Stimulated activated CD4-positive, alpha-beta T cell treated with anti-CD3 and anti-CD28 coated beads, Interleukin-1b, Interleukin-23, amount 100 ng/mL, for 1 hour (primary cell): ENCODE measurements at places on chromosomes 4 and X.

DNA sequence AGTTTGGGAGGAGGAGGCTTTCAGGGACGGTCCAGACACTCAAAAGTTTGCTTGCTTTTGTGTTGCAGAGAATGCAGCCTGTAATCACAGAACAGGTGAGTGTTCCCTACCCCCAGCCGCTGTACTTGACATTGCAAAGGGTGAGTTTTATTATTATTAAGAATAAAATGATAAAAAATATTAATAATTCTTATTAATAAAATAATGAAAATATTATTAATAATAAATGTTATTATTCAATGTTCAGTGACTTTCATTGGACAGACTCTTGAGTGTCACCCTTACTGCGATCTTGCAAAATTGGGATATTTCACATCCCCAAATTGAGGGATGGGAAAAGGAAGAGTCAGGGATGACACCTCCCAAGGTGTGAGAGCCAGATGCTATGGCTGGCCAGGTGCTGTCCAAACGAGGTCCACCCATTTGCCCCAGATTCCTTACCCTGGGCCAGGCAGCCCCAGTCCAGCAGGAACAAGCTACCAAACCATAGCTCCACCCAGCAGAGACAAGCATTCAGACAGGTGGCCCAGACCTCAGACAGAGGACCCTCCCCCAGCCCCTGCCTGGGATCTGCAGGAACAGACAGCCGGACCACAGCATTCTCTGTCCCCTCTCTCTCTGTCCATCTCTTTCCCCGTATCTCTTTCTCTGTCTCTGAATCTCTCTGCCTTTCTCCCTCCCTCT, 22.4 kb downstream of the IL3RA start:
- DNase-seq, result no peak

DNA sequence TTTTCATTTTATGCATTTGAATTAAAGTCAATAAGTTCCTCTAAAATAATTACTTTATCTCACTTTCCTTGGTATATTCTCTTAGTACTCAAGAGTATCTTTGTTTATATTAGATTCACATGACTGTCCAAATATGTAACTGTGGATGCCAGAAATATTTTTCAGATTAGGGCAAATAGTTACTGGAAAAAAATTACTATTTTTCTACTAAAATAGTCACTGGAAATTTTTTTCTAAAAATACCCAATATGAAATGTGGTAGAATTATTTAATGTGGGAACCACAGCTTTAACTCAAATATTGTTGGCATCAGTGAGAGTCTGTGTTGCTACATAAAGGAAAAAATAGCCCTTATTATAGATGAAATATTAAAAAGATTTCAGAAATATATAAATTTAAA, 70.4 kb upstream of the NMU start:
- DNase-seq, result no peak

DNA sequence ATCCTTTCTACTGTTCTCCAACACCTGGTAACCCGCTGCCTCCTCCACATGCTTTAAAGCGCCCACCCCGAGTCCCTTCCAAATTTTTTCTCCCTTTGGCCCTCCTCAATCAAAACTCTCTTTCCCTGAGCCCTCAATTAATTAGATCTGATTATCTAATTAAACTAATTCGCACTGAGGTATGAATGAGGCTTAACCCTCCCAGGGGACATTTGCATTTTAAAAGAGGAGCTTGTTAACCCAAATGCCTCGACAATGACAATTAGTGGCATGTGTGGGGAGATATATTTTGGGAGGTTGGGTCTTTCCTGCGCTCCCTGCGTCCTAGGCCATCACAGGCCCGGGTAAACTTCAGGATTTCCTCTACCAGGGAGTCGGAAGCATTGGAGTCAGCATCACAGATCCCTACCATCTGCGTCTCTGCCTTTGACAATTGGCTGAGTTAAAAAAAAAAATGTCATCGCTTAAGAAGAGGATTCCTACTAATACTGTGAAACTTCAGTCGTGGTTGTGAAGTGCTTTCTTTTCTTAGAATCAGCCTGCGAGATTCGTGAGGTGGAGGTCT, 50.6 kb downstream of the TENM3 start:
- DNase-seq, result no peak

DNA sequence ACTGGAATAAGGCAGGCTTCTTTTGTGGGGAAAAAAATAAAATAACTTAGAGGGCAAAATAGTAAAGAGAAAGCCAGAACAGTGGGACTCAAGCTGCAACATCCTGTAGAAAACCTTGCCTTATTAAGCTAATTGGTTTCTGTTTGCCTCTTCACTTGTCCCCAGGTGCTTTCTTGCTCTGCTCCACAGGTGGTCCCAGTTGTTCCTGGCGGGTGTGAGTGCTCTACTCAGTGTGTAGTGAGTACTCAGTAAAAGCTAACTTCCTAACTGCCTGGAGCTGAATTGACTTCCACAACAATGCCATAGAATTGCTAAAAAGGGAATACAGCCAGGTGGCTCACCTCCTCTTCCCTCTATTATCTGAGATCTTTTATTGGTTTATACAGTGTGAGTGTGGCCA, 930.2 kb downstream of the C4orf33 start:
- DNase-seq, result no peak

DNA sequence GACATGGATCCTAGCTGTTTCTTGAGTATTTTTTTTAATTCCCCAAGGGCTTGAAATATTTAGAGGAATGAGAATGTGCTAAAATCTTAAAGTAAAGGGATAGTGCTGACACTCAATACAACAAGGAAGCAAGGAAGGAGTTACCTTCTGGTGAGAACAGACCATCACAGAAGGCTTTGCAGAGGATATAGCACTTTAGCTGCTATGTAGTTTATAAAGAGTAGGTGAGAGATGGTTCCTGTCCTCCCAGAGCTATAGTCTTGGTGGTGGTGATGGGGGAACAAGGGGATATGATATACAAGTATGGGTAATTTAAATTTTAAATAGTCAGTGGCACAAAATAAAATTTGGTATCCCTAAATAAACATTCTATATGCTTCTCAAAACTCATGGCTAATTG, 47.6 kb downstream of the MTHFD2L start:
- DNase-seq, result no peak

DNA sequence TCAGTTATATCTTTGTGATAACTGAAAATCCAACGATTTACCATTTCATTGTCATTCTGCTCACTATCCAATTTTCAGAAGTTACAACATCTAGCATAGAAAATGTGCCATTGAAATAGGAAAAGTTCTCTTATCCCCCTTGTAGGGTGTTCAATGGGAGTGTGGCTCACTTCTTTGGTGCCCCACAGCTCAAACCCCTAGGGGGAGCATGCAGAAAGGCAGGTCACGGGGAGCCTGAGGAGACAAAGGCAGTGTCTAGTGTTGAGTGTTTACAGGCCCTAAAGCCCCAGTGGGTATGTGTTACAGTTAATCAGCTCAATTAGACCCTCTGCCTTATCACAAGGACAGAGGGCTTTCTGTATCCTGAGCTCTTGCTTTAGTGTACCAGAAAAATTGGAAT, 243.4 kb upstream of the GRID2 start:
- no peak for DNase-seq
